Omental fat pad (tissue), 4 donors: ENCODE measurements at places on chromosomes 16 and 17. TPM values are rescaled to one million over a fixed set of nuclear protein-coding genes. Genes with fewer than 3 reads are reported as not detected.

DYNLRB2 gene
- not detected for total RNA-seq

PRSS27 gene
- 0.96 TPM for total RNA-seq

- DNase-seq, result no peak
These were observed 183.2 kb downstream of the C16orf78 start for GRCh38 chr16:49556606-49557446.

GRCh38 chr16:3872216-3872895, 8.2 kb downstream of the CREBBP start:
- DNase-seq, result no peak

GRCh38 chr16:61419791-61420190, 616.4 kb downstream of the CDH8 start:
- DNase-seq, result no peak

FBXW10 gene
- total RNA-seq, result not detected

RRN3 gene
- 29.3 TPM for total RNA-seq

DNA sequence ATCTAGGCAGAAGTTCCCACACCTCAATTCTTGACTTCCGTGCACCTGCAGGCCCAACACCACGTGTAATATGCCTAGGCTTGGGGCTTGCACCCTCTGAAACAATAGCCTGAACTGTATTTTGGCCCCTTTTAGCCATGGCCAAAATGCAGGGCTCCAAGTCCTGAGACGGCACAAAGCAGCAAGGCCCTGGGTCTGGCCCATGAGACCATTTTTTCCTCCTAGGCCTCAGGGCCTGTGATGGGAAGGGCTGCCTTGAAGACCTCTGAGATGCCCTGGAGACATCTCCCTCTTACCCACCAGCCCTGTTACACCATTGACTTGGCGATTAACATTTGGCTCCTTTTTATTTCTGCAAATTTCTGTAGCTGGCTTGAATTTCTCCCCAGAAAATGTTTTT, 238.6 kb downstream of the CDH13 start:
- DNase-seq, result no peak

CX3CL1 gene
- total RNA-seq, result 15.7 TPM
